ENCODE measurements at places on chromosomes 2 and 18.

DNA sequence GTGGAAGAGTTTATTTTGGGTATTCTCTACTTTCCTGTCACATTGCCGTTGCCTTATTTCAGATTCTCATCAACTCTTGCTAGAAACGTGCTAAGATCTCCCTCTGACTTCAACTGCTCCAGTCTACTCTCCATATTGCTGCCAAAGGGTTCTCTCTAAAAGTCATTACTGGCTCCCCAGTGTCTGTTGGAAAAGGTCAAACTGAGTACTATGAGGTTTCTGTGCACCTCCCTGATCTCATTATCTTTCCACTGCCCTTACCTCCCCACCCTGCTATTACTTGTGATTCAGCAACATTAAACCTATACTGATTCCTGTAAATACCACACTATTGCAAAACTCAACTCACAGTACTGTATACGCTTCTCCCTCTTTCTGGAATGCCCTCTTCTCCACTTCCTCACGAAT, 1.9 kb upstream of the KRCC1 start:
- no peak for DNase-seq

DNA sequence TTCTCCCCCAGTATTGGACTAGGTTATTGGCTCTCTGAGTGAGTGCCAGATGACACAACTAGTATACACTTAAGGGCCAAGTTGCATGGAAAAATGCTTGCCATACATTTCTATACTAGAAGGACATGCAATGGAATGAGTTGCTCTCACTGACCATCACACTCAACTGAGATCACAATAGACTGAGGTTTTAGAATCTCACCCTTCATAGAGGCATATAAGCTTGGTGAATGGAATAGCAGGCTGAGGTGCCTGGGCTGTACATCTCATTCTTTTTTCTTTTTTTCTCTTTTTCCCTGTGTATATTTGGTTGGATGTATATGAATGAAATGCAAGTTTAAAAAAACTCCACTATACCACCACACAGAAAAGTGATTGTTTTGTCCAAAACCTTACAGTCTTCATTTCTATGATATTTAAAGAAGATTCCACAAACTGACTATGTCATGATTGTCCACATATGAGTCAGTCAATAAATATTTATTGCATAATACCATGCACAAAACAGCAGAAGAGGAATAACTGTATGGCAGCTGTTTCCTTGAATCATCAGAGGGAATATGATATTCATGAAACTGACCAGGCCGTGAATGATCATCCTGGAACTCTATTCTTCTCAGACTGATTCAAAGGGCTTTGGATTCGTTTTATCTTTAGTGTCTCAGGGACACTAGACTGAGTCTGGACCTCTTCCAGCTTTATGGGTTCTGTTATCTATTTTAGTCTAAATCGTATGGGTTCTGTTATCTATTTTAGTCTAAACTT, 122.6 kb upstream of the STK17B start:
- no peak for DNase-seq

GRCh38 chr2:157032017-157032416, 225.5 kb upstream of the GALNT5 start:
- DNase-seq: no peak

GRCh38 chr2:7703048-7703447, 785.8 kb downstream of the RNF144A start:
- DNase-seq: no peak

- no peak for DNase-seq
These were observed 63.7 kb upstream of the OTOF start for GRCh38 chr2:26541401-26542193.
